NCI-H524 treated with DMSO at 0.1 percent for 48 hours (cell line): ENCODE measurements at places on chromosomes 7 and 10.

DNA sequence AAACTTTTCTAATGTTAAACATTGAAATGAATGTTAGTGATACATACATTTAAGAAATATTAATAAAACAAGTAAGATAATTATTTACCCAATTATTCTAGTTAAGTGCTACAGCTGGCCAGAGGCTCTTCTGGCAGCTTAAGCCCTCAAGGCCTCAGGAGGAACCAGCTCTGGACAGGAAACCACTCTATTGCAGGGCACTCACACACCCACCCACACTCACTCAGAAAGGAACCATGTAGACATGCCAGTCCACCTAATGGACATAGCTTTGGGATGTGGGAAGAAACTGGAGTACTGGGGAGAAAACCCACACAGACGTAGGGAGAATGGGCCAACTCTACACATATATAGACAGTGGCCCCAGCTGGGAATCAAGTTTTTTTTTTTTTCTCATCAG is 28.2 kb downstream of the UMAD1 start:
- no peak for DNase-seq

DNA sequence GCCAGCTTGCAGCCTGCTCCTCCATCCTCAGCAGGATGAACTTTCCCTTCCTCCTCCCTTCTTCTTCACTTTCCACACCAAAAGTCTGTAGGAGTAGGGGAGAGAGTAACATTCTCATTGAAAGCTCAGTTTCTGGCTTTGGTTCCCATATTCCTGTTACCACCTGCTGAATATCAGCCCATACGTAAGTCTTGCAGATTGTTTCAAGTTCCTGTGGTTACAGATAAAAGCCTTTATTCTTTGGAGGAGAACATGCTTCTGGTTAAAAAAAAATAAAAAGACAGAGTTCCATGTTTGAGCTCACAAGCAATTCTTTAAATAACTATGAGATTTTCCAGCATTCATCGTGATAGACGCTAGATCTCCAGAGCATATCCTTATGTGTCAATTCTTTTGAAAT is 637.3 kb downstream of the SUGCT start:
- DNase-seq, result no peak

DNA sequence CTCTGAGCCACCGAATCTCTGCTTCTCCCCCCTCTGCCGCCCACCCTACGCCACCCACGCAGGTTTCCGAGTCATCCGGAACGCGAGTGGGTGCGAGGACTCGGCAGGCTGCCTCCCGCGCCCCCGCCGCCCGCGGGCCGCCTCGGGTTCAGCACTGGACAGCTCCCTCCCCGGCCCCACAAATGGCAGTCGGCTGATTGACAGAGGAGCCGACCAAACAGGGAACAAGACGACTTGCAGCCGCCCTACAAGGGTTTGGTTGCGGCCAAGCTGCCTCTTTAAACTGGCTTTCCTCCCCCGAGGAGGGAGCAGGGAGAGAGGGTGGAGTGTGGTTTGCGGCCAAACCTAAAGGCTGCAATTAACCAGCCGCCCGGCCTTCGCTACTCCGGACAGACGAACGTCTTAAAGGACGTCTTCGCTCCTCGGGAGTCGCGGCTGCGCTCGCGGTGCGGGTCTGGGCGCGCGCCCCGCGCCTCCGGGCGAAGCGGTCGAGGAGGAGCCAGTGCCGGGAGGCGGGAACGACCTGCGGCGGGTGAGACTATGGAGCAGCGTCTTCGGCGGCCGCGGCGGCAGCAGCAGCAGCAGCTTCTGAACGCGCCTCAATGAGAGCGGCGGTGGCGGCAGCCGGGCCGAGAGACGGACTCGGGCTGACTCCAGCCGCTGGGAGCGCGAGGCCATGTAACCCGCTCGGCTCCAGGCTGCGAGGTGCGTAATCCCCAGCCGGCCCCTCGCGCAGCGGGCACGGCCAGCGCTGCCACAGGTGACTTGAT is at the start of gene GPR158:
TSS of gene GPR158 (plus strand) at position 541 of the 770 bp plus-strand sequence. CDS start 420 bp downstream, outside the sequence.
- peak; percentile 22 for DNase-seq

GRCh38 chr7:139772115-139772514 is 5.7 kb downstream of the HIPK2 start:
- DNase-seq, result no peak

DNA sequence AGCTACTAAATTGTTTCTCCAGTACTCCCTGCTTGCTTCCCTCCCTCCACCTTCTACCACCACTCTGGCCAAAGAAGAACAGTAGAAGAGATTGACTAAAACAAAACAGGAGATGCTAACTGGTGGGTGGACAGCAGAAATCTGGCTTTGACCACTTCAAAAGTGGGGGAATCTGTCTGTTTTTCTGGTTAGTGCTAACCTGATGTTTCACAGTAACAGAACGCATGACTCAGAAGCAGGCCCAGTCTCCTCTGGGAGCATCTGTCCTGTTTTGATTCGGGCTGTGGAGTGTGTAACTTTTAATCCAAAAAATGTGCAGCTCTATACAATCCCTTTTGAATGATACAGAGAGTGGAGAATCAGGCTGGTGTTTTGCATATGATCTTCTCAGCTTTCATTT is 32.7 kb upstream of the ZNF438 start:
- DNase-seq, result no peak

- DNase-seq, result no peak
Observed at GRCh38 chr7:36029311-36029710, 123.7 kb upstream of the EEPD1 start.
